Endothelial cell of coronary artery (primary cell): ENCODE measurements at places on chromosomes 1 and 21. TPM values are rescaled to one million over a fixed set of nuclear protein-coding genes. Genes with fewer than 3 reads are reported as not detected.

The CGN gene
- total RNA-seq: 0.09 and 0.45 TPM in 2 replicates

The ANKRD45 gene
- 0.36 TPM in 1 of 2 replicates, not detected in the other for total RNA-seq

The FCRL3 gene
- not detected in 2 replicates for total RNA-seq

The TENT5C gene
- total RNA-seq: 0.09 and 0.19 TPM in 2 replicates

The ABCG1 gene
- 41.6 and 50.8 TPM in 2 replicates for total RNA-seq

The LEPR gene
- total RNA-seq: 5.7 and 15.9 TPM in 2 replicates
